ENCODE measurements at places on chromosomes 16 and 17.
A peak's percentile ranks its signal among the peaks of the same experiment; 100 is the strongest.

- no peak for DNase-seq
Observed at GRCh38 chr16:83515395-83515794, 292.4 kb upstream of the HSBP1 start.

GRCh38 chr17:55770196-55770870, 19.5 kb downstream of the PCTP start:
- DNase-seq, result peak; percentile 27

GRCh38 chr16:30005341-30006094, 5.3 kb downstream of the DOC2A start:
- DNase-seq, result no peak

GRCh38 chr17:6024576-6024975, 45.6 kb upstream of the WSCD1 start:
- no peak for DNase-seq

DNA sequence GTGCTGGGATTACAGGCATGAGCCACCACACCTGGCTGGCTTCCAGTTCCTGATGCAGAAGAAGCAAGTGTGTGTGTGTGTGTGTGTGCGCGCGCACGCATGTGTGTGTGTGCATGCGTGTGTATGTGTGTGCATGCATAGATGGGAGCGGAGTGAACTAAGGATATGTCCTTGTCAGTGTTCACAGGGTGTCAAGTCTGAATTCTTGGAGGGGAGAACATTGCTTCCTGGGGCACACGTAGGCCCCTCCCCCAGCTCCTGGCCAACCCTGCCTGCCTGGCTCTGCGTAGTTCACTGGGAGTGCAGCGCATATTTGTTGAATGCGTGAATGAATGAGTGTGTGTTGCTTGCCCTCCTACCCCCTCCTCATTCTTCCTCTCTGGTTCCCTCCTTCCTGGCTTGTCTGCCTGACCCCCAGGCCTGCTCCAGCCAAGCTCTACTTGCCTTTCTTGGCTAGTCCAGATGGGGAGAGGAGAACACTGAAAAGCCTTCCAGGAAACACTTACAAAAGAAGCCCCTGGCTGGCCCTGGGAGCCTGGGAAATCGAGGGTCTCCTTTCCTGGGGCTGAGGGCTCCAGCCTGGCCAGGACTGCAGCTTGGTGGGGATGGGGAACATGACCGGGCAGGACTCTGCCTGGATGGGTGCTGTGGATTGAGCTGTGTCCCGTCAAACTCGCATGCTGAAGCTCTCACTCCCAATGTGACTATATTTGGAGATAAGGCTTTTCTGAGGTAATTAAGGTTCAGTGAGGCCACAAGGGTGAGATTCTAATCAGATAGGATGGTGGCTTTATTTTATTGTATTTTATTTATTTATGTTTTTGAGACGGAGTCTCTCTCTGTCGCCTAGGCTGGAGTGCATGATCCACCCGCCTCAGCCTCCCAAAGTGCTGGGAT, 27.9 kb downstream of the IGFBP4 start:
- no peak for DNase-seq

GRCh38 chr17:72022328-72023275, 98.2 kb upstream of the SOX9 start:
- DNase-seq, result no peak

DNA sequence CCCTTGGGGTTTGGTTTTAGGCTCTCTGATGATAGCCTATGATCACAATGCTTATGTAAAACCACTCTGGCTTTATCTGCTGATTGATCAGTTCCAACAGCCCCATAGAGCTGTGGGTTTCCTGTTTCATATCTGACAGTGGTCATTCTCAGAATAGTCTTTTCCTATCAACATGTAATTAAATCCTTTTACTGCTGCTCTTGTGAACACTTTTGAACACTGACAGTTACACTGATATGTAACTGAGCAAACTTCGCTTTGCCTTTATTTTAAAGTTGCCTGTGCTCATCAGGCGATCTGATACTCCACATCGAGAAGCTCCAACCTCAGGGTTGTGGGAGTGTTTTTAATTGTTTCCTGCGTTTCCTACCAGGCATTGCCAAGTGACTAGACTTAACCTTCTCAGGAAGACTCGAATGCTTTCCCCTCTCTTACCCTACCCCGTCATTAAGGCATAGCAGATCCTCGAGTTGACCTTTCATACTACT, 17.3 kb upstream of the CLEC18B start:
- no peak for DNase-seq

DNA sequence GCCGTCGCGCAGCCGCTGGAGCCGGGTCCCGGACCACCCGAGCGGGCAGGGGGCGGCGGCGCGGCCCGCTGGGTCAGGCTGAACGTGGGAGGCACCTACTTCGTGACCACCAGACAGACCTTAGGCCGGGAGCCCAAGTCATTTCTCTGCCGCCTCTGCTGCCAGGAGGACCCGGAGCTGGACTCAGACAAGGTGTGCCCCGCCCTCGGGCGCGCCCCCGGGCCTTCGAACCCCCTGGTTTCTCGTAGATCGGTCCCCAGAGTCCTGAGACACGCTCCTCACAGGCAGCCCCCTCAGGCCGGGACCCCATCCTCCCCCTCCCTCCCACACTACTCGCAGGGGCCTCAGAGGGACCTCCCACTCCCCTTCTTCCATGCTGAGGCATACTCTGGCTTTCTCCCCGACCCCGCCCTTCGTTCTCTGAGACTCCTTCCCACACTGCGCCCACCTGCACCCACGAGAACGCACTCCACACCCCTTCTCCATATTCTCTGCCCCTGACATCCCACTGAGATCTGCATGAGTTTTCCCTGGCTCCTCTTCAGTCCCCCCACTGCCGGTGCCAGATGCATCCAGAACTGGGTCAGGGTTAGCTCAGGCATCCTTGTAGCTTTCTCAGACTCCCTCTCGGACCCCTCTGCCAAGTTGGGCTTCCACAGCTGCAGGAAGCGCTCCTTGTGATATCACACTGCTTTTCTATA, 523 bp downstream of the KCTD2 start:
- DNase-seq, result no peak

- no peak for DNase-seq
Observed at GRCh38 chr17:55237268-55237667, 27.5 kb upstream of the HLF start.

DNA sequence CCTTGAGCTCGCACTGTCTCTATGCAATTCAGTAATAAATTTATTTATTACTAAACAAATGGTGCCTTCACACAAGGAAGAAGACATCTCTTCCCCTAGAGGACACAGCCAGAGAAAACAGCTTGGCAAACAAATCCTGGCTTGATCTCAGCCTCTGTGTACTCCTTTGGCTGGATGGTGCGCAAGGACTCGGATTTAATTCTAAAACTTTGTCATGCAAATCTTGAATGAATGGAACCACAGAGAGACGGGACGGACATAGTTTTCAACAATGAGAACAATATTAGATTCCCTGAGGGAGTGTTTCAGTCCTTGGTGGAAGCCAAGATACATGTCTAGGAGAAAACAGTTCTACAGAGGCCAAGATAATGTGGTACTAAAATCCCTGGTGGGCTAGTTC, 349.5 kb downstream of the NPIPA8 start:
- DNase-seq, result no peak
